ENCODE measurements at places on chromosomes 7 and 10. TPM values are rescaled to one million over a fixed set of nuclear protein-coding genes. Genes with fewer than 3 reads are reported as not detected.

DNA sequence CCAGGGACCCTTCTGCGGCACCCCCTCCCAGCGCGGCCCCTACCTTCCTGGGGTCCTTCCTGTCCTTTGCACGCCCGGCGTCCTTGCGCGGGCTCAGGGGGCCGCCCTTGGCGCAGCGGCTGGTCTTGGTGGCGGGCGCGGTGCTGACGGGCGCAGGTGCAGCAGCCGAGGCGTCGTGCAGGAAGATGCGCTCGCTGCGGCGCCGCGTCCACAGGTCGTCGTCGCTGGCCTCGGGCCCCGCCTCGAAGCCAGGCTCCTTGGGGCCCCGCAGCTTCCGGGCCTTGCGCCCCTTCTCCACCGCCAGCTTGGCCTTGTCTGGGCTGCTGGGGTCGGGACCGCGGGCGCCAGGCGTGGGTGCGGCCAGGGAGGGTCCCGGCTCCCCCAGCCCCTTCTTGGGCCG is 49.8 kb downstream of the SLC29A4 start:
- DNase-seq = no peak
- no peaks in the 10 kb centered on the region for H3K4me1 ChIP-seq
- H3K27ac ChIP-seq = no peak overlapping the region

Gene FAM241B
- total RNA-seq = 6.2 TPM

DNA sequence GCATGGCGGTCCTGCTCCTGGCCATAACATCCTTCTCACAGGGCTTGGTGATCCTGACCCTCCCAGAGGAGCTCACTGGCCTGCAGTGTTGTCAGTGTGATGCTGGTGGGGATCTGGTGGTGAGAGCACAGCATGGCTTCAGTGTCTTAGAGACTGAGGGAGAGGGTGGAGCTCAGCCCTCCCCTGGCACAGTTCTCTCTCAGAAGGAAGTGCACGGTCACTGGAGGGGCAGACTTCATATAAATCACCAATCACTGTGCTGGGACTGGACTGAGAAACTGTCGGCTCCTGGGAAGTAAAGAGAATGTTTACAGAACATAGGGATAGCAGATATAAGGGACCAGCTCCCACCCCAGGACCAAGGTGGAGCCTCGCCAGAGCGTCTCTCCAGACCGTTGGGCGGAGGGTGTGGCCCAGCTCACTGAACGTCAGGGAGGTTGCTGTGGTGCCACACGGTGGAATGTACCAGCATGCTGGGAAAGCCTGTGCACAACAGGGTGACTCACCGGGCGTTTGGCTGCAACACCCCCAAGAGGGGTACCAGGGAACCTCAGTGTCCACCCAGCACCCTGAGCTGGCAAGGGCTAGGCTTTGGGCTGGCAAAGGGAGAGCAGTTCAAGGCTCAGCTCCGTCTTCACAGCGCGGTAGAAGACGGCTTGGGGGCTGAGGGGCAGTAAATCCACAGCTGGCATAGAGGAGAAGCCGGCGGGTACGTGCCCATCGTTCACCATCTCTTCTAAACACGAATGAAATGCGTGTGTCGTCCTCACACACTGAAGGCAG is 8.8 kb upstream of the GET4 start:
- peaks cover 15% of the 10 kb centered on the region for H3K4me1 ChIP-seq
- peak overlapping the region; percentile 74 for H3K27ac ChIP-seq
- no peaks in the 10 kb centered on the region for H3K27me3 ChIP-seq
- H3K4me3 ChIP-seq = no peak overlapping the region

DNA sequence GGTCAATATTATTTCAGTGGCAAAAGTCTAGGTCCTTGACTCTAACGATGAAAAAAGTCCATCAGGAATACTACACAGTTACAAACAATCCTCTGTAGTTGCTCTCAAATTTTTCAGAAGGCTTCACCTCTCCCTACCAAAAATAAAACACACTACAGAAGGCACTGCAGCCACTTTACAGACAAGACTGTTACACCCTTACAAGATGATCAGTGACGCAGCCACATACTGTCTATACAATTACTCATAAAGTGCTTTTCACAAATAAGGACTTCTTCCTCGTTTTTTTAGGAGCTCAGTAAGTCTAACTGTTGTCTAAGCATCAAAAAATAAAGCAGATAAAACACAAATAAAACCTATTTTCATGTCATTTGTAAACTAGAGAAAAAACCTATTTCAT is 27.1 kb downstream of the NDUFB2 start:
- peaks cover 21% of the 10 kb centered on the region for H3K36me3 ChIP-seq
- no peaks in the 10 kb centered on the region for H3K27me3 ChIP-seq
- no peak for DNase-seq
- H3K4me3 ChIP-seq = no peak overlapping the region

GRCh38 chr7:90629297-90629918 is 33.3 kb downstream of the CDK14 start:
- H3K27ac ChIP-seq = no peak overlapping the region
- H3K4me1 ChIP-seq = peaks cover 4% of the 10 kb centered on the region
- no peak overlapping the region for H3K4me3 ChIP-seq
- no peaks in the 10 kb centered on the region for H3K27me3 ChIP-seq

DNA sequence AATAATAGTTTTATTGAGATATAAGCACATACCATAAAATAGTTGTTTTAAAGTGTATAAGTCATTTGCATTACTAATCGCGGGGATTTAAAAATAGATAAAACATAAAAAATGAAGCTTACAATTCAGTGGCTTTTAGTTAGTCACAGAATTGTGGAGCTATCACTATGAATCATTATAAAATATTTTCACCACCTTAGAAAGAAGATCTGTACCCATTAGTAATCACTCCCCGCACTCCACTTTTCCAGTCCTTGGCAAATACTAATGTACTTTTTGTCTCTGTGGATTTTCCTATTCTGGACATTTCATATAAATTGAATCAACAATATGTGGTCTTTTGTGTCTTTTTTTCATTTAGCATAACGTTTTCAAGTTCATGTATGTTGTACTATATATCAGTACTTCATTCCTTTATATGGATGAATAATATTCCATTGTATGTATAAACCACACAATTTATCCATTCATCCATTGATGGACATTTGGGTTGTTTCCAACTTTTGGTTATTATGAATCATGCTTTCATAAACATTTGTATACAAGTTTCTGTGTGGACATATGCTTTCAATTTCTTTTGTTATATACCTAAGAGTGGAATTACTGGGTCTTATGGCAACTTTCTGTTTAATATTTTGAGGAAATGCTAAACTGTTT is 162.5 kb downstream of the MAGI2 start:
- no peaks in the 10 kb centered on the region for H3K36me3 ChIP-seq
- no peaks in the 10 kb centered on the region for H3K27me3 ChIP-seq
- H3K4me3 ChIP-seq = no peak overlapping the region
- H3K27ac ChIP-seq = no peak overlapping the region

GRCh38 chr7:158188676-158189075 is 398.9 kb downstream of the PTPRN2 start:
- H3K4me1 ChIP-seq = no peaks in the 10 kb centered on the region
- no peak overlapping the region for H3K4me3 ChIP-seq
- H3K27me3 ChIP-seq = no peaks in the 10 kb centered on the region
- no peaks in the 10 kb centered on the region for H3K36me3 ChIP-seq
- no peak overlapping the region for H3K27ac ChIP-seq
- no peak for DNase-seq

DNA sequence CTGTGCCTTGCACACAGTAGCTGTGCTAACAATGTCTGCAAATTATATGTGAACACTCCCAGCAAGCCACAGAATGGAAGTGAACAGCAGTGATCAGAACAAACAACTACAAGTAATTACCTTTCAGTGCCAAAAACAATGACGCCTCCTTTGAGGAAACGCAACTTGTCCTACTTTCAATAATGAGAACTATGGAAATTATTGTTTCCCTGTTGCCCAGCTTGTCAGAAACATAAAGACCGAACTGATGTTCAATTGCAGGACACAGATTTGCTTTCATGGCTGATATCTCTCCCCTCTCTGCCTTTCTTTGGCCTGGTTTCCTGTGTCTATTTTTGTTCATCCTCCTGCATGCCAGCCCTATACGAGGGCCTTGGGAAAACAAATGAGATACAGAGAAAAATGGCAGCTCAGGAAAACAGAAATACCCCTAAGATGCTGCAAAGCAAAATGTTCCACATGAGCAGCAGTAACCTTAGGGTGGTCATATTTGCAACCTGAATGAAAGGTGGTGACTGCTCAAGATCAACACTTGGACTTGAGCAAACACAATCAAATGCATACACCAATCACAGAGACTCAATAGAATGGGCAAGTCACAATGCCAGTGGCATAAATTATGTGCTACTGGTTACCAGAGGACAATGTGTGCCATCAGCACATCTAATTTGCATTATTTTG is 26.8 kb downstream of the COBL start:
- no peak for DNase-seq
- H3K36me3 ChIP-seq = no peaks in the 10 kb centered on the region
- H3K4me3 ChIP-seq = peak overlapping the region; percentile 42
- H3K27me3 ChIP-seq = no peaks in the 10 kb centered on the region

Gene BHLHA15
- not detected for total RNA-seq

Gene HTR5A
- not detected for total RNA-seq

- no peaks in the 10 kb centered on the region for H3K36me3 ChIP-seq
- peaks cover 7% of the 10 kb centered on the region for H3K4me1 ChIP-seq
- no peaks in the 10 kb centered on the region for H3K27me3 ChIP-seq
- no peak for DNase-seq
- no peak overlapping the region for H3K27ac ChIP-seq
- H3K4me3 ChIP-seq = no peak overlapping the region
Observed at GRCh38 chr10:104234934-104235333, 2.8 kb upstream of the CFAP43 start.

DNA sequence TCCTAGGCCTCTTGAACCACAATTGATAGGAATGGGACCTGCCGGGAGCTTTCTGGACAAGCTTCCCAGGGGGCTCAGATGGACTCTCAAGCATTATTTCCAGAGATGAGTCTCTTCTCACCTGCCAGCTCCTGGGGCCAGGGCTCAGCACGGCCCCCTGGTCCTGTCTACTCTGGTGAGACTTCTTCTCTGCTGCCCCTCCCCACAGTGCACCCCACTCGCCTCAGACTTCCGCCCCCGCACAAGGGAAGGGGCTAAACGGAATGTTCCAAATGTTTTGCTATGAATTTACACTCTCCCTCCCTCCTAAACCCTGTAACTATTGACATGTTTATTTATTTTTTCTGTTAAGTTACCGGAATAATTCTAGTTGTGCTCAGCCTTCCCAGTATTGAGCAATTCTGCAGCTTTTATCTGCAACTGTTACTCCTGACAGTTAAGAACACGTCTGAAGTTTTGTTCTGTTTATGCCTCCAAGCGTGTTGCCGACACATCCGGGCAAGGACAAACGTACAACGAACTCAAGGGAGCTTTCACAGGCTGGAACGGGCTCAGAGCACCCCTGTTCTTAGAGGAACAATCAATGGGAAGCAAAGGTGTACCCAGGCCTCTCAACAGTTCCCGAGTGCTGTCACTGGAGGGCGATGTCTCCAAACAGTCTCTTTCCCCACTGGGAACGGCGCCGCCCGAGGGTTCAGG is 55.2 kb downstream of the FHIP2A start:
- no peaks in the 10 kb centered on the region for H3K36me3 ChIP-seq
- H3K4me1 ChIP-seq = no peaks in the 10 kb centered on the region
- no peak overlapping the region for H3K27ac ChIP-seq
- H3K27me3 ChIP-seq = no peaks in the 10 kb centered on the region
- peak; percentile 72 for DNase-seq

DNA sequence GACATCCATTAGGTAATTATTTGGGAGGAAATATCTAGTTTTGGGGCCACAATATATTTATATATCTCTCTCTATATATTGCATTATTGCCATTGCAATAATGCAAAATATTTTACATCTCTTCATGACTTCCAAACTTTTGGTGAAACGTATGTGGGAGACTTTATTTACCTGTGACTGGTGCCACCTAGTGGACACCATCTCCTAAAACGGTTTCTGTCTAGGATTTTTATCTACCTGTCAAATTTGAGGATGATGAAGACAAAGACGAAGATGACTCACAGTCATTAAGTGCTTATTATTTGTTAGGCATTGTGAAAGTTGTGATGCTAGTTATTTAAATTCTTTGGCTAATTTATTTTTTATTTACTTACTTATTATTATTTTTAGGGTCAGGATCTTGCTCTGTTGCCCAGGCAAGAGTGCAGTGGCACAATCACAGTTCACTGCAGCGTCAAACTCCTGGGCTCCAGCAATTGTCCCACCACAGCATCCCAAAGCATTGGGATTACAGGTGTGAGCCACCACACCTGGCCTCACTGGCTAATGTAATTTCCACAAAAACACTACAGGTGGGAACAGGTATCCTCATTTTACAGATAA is 18.7 kb upstream of the CBLL1 start:
- DNase-seq = no peak
- no peaks in the 10 kb centered on the region for H3K27me3 ChIP-seq
- H3K4me3 ChIP-seq = no peak overlapping the region
- no peaks in the 10 kb centered on the region for H3K36me3 ChIP-seq
- H3K27ac ChIP-seq = no peak overlapping the region

DNA sequence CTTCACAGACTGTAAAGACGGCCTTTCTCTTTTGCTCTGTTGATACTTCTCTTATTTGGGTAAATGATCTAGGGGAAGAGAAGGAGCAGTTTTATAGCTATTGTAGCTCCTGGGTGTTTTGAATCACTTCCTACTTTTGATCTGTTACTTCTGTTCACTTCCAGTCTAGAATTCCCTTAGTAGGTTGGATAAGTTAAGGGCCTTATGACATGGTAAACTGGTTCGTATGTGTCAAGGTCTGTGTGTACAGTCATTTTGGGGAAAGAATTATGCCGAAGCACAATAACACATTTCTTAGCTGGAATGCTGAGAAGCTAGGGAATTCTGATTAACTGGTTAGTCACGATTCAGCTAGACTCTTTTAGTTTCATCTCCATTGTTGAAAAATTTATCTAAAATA is 8.1 kb downstream of the DENND10 start:
- H3K27ac ChIP-seq = no peak overlapping the region
- H3K27me3 ChIP-seq = no peaks in the 10 kb centered on the region
- H3K4me3 ChIP-seq = no peak overlapping the region
- H3K4me1 ChIP-seq = peaks cover 7% of the 10 kb centered on the region
- H3K36me3 ChIP-seq = peaks cover 2% of the 10 kb centered on the region

DNA sequence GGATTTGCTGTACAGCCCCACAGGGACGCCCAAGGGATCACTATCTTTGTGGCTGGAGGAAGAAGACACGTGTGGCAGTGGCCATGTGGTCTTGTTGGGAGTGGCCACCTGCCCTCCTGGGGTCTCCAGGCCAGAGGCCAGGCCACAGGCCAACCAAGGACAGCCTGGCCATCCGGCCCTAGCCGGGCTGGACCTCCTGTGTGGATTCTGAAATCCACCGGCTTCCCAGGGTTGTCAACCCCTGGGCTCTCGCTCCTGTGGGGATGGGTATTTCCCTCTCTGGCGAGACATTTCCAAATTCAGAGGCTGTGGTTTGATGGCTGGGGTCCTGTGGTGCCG is 31.5 kb upstream of the CFAP46 start:
- H3K4me1 ChIP-seq = no peaks in the 10 kb centered on the region
- no peak overlapping the region for H3K4me3 ChIP-seq
- no peak for DNase-seq
- H3K27me3 ChIP-seq = peaks cover 14% of the 10 kb centered on the region

DNA sequence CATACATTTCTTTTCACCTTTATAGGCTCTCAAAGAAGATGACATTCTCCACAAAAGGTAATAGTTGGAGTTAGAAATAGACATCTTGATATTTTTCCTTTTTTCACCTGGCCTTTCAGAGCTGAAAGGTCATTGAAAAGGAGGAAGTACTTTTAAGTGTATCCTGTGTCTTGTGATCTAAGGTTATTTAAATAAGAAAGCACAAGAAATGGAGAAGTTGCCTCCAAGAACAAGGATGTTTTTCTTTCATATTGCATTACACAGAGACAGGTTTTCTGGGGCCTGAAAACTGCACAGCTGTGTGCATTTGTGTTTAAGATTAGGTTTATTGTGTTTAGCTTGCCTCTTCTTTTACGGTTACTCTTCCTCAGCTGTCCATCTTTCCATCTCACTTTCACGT is 103.4 kb upstream of the SEMA3D start:
- no peak for DNase-seq
- H3K36me3 ChIP-seq = no peaks in the 10 kb centered on the region
- H3K27me3 ChIP-seq = no peaks in the 10 kb centered on the region
- no peaks in the 10 kb centered on the region for H3K4me1 ChIP-seq

Gene HNRNPF
- total RNA-seq = 154 TPM
